Posterior vena cava (tissue), 2 donors: ENCODE measurements at places on chromosomes 3 and 15. TPM values are rescaled to one million over a fixed set of nuclear protein-coding genes. Genes with fewer than 3 reads are reported as not detected.

ZPLD1 gene
- 12.3 TPM for total RNA-seq

SI gene
- not detected for total RNA-seq

GPR160 gene
- total RNA-seq: 1.9 TPM

DNA sequence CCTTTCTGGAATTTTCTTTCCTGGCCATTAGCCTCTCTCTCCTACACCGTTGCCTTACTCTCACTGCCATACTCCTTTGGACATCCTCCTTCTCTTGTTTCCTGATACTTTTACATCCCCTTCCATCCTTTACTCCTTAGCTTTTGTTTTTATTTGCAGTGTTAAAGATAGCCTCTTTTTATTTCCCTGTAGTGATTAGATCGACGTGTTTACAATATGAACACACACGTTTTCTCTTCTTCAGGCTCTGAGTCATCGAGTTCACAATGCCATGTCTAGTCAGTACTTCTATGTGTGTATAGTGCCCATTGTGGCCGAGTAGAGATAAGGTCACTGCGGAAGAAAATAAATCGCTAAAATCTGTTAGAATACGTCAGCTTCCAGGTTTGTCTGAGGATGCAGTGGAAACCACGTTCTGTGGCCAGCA is 208.5 kb downstream of the LPP start:
- no peak for DNase-seq

- no peak for DNase-seq
Observed at GRCh38 chr3:81726132-81726531, 35.3 kb downstream of the GBE1 start.

DNA sequence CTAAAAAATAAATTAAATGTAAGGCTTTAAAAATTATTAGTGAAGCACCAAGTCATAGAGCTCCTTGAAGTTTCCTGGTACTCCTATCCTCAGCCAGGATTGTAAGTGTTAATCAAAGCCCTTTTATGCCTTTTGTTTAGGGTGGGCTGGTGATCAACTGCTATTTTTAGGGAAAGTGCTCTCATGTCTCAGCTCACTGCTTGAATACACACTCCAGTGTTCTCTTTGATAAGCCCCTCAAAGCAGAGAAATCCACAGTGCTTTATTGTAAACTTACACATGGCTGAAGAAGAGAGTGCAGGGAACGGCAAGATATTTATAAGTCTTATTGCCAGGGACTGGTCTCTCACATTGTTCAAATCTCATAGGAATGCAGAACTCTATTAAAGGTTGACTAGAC is 156.4 kb upstream of the AZI2 start:
- no peak for DNase-seq

GRCh38 chr15:40999190-40999589 is 45.9 kb downstream of the CHAC1 start:
- no peak for DNase-seq
